Substantia nigra (tissue), 51 donors: ENCODE measurements at places on chromosomes 4 and X.

GRCh38 chr4:43049326-43049725 is 156.8 kb downstream of the GRXCR1 start:
- DNase-seq, result no peak

DNA sequence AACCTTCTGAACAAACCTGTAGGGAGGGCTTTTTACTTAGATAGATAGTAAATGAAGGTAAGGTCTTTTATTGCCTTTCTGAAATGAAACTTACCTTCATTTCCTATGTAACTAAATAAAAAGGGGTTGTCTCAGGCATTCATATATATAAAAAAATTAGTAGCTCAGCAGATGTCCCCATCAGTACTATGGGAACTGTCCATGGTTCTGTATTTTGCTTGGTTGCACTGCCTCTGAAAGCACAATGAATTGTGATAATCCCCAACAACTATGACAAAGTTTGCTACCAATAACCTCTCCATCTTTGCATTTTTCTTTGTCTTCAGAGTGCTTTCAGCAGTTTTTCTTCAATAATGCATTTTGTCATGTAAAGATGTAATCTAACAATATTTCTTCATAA is 222.4 kb downstream of the SLIT2 start:
- no peak for DNase-seq

GRCh38 chrX:2690856-2691542 is at the start of gene CD99:
Gene CD99, plus strand, starts transcription at chrX:2691295. Its CDS starts 66 bp downstream, at chrX:2691361.
- no peak for DNase-seq

DNA sequence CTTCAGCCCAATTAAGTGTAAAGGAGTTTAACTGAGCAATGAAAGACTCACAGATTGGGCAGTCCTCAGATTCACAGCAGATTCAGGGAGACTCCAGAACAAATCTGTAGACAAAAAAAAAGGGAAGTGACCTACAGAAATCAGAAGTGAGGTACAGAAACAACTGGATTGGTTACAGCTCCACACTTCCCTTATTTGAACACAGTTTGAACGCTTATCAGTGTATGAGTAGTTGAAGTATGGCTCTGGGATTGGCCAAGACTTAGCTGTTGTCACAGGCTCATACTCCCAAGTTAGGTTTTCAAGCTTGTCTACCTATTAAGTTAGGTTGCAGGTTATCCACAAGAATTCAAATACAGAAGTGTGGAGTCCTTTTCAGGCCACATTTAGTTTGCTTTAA is 112.4 kb upstream of the ELOVL6 start:
- DNase-seq, result no peak

DNA sequence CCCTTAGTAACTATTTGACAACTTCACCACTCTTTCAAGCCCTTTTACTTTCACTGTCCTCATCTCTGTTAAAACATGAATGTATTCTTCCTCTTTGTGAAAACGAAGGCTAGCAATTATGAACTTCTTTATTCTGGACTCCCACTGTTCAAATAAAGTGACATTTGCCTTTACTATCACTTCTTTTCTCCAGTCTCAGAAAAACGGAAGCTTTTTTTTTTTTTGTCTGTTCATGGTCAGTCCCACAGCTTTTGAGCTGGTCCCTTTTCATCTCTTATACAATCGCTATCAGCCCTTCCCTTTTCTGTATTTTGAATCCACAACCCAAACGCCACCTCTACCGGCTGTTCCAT is 327.7 kb downstream of the DKK2 start:
- DNase-seq, result no peak

GRCh38 chr4:75714704-75715103 is 9.7 kb upstream of the USO1 start:
- DNase-seq, result no peak
